ENCODE measurements at places on chromosomes 5 and 9. TPM values are rescaled to one million over a fixed set of nuclear protein-coding genes. Genes with fewer than 3 reads are reported as not detected.
A peak's percentile ranks its signal among the peaks of the same experiment; 100 is the strongest.

DNA sequence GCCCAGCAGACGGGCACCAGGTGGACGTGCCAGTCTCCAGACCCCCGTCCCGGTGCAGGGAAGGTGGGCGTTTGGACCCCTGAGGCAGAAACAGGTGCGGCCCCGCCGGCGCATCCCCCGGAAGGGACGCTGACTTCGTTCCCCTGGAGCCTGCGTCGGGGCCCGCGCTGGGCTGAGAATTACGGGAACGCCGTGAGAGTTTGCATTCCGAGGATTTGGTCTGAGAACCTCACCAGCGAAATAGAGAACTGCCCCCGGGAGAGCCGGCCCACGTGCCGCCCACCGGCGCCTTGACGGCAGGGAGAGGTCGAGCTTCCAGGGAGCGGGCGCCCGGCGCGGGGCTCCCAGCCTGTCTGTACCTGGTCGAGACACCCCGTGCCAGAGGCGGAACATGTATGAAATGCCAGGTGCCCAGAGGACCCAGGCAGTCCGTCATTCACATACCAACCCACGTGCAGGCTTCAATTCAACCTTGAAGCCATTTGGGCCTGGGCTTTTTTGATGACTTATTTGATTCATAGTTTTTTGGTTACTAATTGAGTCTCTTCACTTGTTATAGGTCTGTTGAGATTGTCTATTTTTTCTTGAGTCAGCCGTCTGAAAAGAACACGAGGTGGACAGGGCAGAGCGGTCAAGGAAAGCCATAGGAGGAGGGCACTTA lies 877 bp upstream of the CAMSAP1 start:
- peaks cover 59% of the 10 kb centered on the region for H3K36me3 ChIP-seq
- no peaks in the 10 kb centered on the region for H3K27me3 ChIP-seq
- peak overlapping the region; percentile 67 for H3K27ac ChIP-seq
- peak overlapping the region; percentile 83 for H3K4me3 ChIP-seq

DNA sequence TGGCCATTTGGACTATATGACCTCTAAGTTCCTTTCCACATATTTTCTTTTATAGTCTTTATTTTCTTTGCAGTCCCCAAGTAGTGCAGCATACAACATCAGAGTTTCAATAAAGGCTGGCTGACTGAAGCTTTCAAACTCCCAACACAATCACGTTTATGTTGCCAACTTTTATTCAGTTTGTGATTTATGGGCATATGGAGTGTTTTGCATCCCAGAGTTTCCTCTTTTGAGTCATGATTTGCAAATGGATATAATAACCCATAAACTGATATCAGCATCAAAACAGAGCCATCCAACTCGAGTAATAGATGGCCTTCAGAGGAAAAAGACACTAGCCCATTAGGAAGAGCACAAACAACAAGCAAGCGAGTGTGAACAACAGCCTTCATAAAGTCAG lies 414.0 kb downstream of the ELAVL2 start:
- no peak for DNase-seq
- no peaks in the 10 kb centered on the region for H3K4me1 ChIP-seq
- H3K27me3 ChIP-seq: peaks cover 13% of the 10 kb centered on the region
- no peaks in the 10 kb centered on the region for H3K36me3 ChIP-seq
- H3K4me3 ChIP-seq: no peak overlapping the region
- no peak overlapping the region for H3K27ac ChIP-seq

DNA sequence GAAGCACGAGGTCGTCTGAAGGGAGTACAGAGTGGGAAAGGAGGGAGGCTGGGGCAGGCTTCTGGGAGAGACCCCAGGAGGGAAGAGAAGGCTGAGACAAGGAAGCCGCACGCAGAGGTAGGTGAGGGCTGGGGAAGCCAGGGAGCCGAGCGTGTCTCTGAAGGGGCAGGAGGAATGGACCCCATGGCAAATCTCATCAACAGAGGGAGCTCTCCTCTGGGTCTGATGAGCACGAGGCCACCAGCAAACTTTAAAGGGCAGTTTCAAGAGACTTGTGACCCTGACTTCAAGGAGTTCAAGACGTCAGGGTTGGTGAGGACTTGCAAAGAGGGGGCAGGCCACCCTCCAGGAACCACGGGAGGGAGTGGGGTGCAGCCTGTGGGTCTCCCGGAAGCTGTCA lies 326.2 kb upstream of the IRX2 start:
- H3K27me3 ChIP-seq: no peaks in the 10 kb centered on the region
- H3K4me3 ChIP-seq: no peak overlapping the region
- no peaks in the 10 kb centered on the region for H3K4me1 ChIP-seq
- H3K27ac ChIP-seq: no peak overlapping the region
- no peaks in the 10 kb centered on the region for H3K36me3 ChIP-seq
- DNase-seq: no peak

ANKRD34B gene
- not detected for total RNA-seq

DNA sequence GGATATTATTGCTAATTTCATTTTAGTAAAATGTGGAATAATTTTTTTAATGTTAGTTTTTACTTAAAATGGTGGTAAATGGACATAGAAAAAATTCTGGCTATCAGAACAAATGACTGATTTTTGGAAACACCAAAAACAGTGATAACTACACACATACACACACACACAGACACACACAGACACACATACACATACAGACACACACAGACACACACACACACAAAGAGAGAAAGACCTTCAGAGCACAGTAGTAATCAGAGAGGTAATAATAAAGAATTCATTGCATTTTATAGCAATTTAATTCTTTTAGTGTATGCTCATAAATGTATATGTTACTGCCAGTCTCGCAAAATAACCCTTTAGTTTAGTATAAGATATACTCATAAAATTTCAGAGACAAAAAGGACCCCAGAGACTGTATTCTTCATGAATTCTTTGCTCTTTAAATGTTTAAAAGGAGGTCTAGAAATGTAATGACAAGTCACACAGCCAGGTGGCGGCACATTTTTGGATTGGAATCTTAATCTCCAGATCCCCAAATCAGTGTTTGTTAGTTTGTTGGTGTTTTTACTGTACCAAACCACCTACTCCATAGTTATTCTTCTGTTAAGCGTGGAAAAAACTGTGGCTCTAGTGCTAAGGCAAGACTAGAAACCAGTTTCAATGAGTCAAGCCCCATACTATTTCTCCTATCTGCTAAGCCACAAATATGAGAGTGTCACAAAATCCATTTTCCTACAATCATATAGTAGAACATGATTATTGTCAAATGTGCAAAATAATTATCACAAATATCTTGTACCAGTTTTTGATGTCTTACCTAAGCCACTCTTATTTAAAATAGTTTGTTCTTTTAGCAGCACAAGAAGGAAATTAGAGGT lies 109.9 kb downstream of the EDIL3 start:
- no peaks in the 10 kb centered on the region for H3K4me1 ChIP-seq
- H3K4me3 ChIP-seq: no peak overlapping the region
- peaks cover 78% of the 10 kb centered on the region for H3K27me3 ChIP-seq
- peak; percentile 50 for DNase-seq
- H3K36me3 ChIP-seq: no peaks in the 10 kb centered on the region
- no peak overlapping the region for H3K27ac ChIP-seq

DNA sequence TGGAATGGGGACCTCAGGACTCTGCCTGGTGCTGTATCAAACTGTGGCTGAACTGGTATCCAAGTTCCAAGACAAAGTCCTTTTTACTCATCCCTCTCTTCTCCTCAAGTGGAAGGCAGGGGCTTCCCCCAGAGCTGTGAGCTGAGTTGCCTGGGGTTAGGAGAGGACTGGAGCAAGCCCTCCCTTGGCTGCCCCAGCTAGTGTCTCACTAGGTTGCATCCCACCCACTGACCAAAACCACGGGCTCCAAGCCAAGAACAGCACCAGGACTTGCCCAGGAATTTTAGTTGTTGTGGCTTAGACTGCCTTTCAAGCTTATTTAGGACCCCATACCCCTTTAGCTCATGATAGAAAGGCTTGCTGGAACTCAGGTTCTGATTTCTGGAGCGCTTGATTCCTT lies 158.7 kb upstream of the TNC start:
- no peaks in the 10 kb centered on the region for H3K4me1 ChIP-seq
- no peaks in the 10 kb centered on the region for H3K36me3 ChIP-seq
- peak; percentile 17 for DNase-seq
- H3K4me3 ChIP-seq: no peak overlapping the region
- H3K27me3 ChIP-seq: no peaks in the 10 kb centered on the region
- H3K27ac ChIP-seq: no peak overlapping the region

- peak overlapping the region; percentile 19 for H3K27ac ChIP-seq
- H3K36me3 ChIP-seq: no peaks in the 10 kb centered on the region
- peak; percentile 50 for DNase-seq
- H3K4me1 ChIP-seq: peaks cover 6% of the 10 kb centered on the region
- H3K27me3 ChIP-seq: no peaks in the 10 kb centered on the region
Observed at GRCh38 chr5:42772265-42772993, 15.8 kb downstream of the CCDC152 start.

DNA sequence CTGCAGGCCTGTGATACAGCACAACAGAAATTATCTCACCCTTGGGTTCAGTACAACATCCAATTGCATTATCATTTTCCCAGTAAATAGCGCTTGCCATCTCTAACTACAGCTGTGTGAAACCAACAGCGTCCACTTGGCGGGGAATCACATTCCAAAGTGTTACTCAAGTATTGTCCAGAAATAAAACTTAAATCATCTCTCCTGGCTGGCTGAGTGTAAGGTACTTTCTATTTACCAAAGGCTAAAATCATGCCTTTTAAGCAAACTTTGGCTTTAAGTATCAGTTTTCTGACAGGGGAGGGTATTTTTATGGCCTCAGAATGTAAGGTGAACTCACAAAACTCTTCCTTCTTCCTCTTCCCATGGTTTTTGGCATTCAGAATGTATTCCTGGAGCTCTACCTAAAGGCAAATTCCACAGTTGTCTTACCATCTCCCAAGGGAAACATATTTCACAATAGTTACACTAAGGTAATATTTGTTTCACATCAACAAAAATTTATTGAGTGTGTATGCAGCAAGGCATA lies 205.6 kb upstream of the MPDZ start:
- no peaks in the 10 kb centered on the region for H3K27me3 ChIP-seq
- DNase-seq: peak; percentile 85
- H3K27ac ChIP-seq: peak overlapping the region; percentile 84
- no peaks in the 10 kb centered on the region for H3K36me3 ChIP-seq
- H3K4me3 ChIP-seq: peak overlapping the region; percentile 30
- H3K4me1 ChIP-seq: peaks cover 47% of the 10 kb centered on the region

DNA sequence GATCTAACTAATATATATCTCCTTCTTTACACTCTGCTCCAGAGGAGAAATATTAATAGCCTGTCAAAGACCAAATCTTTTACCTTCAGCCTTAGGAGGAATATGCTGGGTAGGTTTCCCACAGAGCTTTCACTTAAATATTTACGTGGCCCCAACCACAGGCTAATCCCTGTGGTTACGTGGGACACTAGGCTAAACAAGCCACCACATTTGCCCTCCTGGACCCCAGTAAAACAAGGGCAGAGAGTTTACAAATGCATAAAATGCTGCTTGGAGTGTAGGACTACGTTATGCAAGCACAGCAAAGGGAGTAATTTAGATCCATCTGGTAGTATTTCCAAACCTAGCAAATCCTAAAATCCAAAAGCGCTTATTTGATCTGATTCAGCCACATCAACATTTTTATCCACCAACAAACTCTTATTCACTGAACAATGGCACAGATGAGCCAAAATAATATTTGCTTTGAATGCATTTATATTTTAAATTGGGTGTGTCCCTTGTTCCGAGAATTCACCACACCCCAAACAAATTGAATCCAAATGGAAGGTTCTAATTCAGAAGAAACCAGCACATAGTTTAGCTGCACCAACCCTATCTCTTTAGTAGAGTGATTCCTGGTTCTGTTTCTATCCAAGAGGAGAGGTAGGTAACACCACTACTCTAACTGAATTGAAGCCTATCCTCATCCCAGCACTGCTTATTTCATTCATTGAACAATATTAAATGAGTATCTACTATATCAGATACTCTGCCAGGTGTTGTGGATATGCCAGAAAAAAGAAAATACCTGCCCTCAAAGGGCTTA lies 179.0 kb downstream of the TSSK1B start:
- peaks cover 6% of the 10 kb centered on the region for H3K4me1 ChIP-seq
- no peaks in the 10 kb centered on the region for H3K27me3 ChIP-seq
- H3K36me3 ChIP-seq: peaks cover 6% of the 10 kb centered on the region
- no peak overlapping the region for H3K4me3 ChIP-seq
- DNase-seq: no peak

GRCh38 chr5:143582176-143582575 lies 178.7 kb upstream of the NR3C1 start:
- H3K27ac ChIP-seq: no peak overlapping the region
- H3K27me3 ChIP-seq: no peaks in the 10 kb centered on the region
- DNase-seq: no peak

DNA sequence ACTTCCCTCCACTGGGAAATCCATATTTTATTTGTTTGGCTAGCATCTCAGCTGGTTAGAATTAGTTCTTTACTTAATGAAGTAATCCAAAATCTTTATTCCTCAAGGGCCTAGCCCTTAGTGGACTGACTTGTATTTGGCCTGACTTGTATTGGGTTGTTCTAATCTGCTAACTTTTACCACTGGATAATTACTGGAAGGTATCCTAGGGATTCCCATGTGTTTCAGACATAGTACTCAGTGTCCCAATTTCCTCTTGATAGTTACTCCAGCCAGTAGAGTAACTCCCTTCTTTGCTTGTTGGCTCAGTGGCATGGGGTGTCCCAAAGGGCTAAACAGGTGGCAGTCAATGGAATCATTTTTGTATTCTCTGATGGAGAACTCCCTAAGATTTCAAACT lies 156.0 kb downstream of the DCP2 start:
- no peaks in the 10 kb centered on the region for H3K4me1 ChIP-seq
- no peak overlapping the region for H3K27ac ChIP-seq
- peaks cover 20% of the 10 kb centered on the region for H3K36me3 ChIP-seq
- no peak overlapping the region for H3K4me3 ChIP-seq

DNA sequence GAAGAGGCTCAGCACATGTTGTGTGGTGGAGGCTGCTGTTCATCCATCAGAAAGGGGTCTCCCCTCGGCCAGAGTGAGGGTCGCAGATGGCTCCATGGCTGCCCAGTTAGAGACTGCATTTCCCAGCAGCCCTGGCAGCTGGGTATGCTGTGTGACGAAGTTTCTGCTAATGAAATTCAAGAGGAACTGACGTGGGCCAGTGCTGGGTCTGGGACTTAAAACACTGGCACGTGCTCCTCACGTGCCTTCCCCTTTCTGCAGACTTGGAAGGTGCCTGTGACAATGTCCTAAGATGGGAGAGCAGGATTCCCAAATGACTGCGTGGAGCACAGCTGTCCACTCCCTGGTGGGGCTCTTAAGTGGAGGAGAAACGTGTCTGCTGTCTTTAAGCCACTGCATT lies 114.5 kb upstream of the RAPGEF1 start:
- H3K36me3 ChIP-seq: no peaks in the 10 kb centered on the region
- H3K4me1 ChIP-seq: no peaks in the 10 kb centered on the region
- DNase-seq: no peak
- no peak overlapping the region for H3K27ac ChIP-seq

DNA sequence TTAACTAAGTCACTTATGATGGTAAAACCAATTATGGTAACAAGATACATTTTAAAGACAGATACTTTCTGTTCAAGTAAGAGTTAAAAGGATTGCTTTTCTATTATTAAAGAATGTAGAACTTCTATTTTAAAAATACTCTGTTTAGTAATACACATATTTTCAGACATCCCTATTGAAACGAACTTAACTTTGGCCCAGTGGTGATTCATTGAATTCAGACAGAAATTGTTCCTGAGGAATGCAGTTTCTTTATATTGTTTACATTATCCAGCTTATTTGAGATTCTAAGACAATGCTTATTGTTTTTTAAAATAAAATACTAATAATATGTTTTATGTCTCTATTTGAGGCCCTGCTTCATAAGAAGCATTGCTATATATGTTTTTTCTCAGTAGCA lies 816.4 kb downstream of the SEMA5A start:
- no peak overlapping the region for H3K27ac ChIP-seq
- no peaks in the 10 kb centered on the region for H3K27me3 ChIP-seq
- H3K4me3 ChIP-seq: no peak overlapping the region

RMRP gene
- total RNA-seq: 17,503 TPM

GDA gene
- not detected for total RNA-seq

GRCh38 chr9:69181908-69182353 lies 7.9 kb downstream of the TJP2 start:
- peak overlapping the region; percentile 82 for H3K27ac ChIP-seq
- no peak for DNase-seq
- no peak overlapping the region for H3K4me3 ChIP-seq
- H3K27me3 ChIP-seq: no peaks in the 10 kb centered on the region

FOXD4L3 gene
- total RNA-seq: 0.96 TPM
